ENCODE measurements at places on chromosomes 1 and 21.

GRCh38 chr1:110393691-110394492 lies 3.1 kb upstream of the SLC16A4 start:
- no peak for DNase-seq

DNA sequence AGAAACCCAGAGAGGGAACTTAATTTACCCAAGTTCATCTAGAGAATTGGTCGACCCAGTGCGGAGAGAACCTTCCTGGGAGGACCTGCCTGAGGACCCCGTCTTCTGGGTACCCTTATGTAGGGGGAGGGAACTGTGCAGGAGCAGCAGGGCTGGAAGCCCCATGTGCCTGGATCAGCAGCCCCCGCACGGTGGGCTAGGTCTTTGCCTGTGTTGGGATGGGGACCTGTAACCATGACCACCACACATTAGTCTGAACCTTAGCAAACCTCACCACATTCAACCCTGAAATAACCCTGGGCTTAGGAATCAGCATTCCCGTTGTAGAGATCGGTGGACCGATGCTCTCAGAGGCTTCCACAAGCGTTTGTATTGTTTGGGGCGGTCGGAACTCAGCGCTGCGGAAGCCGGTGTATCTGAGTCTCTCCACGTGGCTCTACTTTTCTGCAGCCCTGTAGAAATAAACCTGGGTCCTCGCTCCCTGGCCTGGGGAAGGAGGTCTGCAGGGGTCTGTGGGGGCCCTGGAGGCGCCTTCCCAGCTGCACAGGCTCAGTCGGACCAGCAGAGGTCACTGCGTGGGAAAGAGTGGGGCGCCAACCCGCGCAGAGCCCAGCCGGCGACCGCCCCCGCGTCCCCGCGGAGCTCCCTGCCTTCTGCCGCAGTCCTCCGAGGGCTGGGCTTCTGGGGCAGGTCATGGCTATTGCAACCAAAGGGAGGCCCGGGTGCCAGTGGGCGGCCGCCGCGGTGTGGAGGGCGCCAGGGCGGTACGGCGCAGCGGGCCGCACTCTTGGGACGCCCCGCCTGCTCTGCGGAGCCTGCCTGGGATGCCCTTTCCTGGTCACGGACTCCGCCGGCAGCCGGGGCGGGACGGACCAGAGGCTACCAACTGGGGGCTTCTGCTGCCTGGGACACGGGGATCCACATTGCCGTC lies 36.2 kb upstream of the KCNA10 start:
- peak; percentile 25 for DNase-seq

DNA sequence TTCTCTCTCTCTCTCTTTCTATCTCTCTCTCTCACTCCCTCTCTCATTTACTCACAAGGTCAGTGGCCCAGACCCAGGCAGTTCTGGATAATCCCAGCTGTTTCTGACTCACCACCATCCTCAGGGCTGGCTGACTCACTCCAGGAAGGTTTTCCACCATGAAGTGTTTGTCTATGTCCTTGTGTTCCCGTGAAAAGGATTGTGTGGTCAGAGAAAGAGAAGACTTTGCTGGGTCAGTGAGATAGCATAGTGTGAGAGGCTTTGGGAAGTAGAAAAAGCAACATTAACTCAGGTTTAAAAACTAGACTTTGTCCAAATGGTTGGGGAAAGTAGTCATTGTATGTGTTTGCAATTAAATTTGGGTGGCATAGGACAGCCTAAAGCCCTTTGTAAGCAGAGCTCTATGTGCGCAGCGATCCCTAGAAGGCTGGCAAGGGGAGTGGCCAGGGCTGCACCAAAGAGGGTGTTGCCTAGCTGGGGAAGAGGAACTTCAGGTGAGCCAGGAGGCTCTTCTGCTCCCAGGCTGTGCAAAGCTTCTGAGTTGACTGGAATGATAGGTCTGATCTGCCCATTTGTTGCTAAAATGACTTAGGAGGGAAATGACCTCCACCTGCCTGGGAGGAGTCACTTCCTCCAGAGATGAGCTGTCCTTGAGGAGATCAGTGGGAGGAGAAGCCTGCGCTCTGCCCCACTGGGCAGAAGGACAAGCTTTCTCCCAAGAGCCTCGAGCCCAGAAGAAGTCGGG lies 4.9 kb upstream of the CAPN2 start:
- no peak for DNase-seq

GRCh38 chr1:167137793-167138510 lies 44.1 kb downstream of the STYXL2 start:
- DNase-seq = no peak
